ENCODE measurements at places on chromosomes 4 and X.

- DNase-seq = no peak
Measured at GRCh38 chr4:948101-948935, 16.1 kb downstream of the TMEM175 start.

DNA sequence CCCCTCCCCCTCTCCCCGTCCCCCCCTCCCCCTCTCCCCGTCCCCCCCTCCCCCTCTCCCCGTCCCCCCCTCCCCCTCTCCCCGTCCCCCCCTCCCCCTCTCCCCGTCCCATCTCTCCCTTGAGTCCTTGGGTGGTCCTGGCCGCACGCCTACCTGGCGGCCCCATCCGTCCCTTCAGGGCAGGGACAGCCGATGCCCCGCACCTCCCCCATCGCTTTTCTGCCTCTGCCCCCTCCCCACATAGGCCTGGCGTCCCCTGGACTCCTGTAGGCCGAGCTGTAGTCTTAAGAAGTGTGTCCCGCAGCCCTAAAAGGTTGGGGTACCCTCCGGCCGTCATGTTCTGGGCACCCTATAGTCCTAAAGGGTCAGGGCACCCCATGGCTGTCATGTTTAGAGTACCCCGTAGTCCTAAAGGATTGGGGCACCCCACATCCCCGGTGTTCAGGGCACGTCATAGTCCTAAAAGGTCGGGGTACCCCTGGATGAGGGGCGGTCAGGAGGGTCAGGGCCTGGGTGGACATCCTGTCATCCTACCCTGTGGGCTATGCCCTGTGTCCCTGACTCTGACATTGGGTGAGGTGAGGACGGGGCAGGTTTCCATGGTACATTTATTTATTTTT is 10.8 kb upstream of the GTPBP6 start:
- no peak for DNase-seq

DNA sequence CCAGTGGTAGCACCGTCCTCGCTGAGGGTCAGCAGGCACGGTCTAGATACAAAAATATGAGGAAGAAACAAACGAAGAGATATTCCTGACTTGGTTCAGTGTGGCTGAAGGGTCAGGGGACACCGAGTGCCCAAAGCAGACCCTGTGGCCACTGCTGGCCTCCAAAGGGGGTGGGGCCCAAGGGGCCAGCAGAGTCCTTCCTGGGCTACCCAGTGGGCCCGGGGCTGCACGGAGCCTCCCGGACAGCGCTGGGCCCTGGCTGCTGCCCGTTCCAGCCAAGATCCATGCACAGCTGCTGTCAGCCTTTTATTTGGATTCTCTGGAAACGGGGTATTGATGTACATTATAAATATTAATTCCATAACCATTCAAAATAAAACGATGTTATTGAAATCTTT is 20.4 kb downstream of the NELFA start:
- no peak for DNase-seq

DNA sequence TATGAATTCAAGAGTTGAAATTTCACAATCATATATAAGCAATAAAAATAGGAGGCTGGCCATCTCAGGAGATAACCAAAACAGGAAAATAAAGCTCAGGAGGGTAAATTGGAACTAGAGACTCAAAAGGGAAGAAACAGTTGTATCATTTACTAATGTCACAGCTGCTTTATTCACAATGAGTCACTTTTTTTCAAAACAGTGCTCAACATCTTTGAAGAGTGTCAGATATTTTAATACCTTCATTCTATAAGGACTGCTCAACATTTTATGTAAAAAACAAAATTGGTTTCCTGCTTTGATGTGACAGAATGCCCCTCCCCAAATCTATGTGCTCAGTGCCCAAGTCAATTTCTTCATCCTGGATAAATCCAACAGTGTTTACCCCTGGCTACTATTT is 97.7 kb downstream of the DDX60 start:
- no peak for DNase-seq

GRCh38 chrX:26511589-26512363 is 295.8 kb downstream of the MAGEB5 start:
- no peak for DNase-seq

DNA sequence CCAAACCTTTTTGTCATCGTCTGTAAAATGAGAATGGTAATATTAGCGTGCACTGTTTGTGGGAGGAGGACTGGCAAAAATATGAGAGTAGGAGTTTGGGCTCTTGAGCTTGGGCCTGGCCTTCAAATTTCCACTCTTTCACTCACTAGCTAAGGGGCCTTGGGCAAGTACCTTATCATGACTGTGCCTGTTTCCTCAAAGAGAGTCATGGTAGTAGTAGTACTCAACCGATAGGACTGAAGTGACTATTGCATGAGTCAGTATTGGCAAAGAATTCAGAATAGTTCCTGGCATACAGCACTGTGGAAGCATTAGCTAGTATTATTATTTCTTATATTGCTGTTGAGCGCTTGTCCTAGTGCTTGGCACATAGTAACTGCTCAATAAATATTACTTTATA is 16.0 kb upstream of the RBM3 start:
- DNase-seq = peak; percentile 11

DNA sequence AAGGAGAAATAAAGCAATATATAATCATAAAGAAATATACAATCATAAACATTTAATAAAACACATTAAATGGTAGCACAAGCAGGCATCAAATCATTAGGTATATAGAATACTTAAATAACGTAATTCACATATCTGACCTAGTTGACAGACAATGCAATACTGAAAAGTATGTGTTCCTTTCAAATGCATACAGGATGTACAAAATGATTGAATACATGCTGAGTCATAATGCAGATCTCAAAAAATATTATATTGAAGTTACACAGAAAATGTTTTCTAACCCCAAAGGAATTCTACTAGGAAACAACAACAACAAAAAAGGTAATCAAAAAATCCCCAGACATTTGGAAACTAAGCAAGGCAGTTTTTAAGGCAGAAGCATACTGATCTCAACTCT is 1072.0 kb upstream of the INTU start:
- DNase-seq = no peak

- peak; percentile 83 for DNase-seq
Measured at GRCh38 chr4:7206911-7207567, 14.7 kb downstream of the SORCS2 start.

- no peak for DNase-seq
Measured at GRCh38 chrX:30920271-30920670, 31.2 kb upstream of the TAB3 start.

GRCh38 chr4:116881077-116881476 is 204.3 kb downstream of the TRAM1L1 start:
- DNase-seq = no peak
